ENCODE measurements at places on chromosomes 6 and 20.

- H3K4me3 ChIP-seq = no peak overlapping the region
- no peaks in the 10 kb centered on the region for H3K27me3 ChIP-seq
- H3K4me1 ChIP-seq = no peaks in the 10 kb centered on the region
- H3K36me3 ChIP-seq = no peaks in the 10 kb centered on the region
- H3K27ac ChIP-seq = no peak overlapping the region
These were observed 1131.8 kb downstream of the GRIK2 start for GRCh38 chr6:102525336-102525735.

- H3K4me3 ChIP-seq = no peak overlapping the region
- H3K4me1 ChIP-seq = peaks cover 33% of the 10 kb centered on the region
- H3K36me3 ChIP-seq = no peaks in the 10 kb centered on the region
- H3K27me3 ChIP-seq = no peaks in the 10 kb centered on the region
- DNase-seq = peak; percentile 6
- 0 out of 2 replicates have a peak overlapping the region, but pooled peaks have one; percentile 18 for H3K27ac ChIP-seq
These were observed 40.7 kb downstream of the RGS17 start for GRCh38 chr6:153090241-153090930.

- DNase-seq = no peak
- H3K27me3 ChIP-seq = peaks cover 2% of the 10 kb centered on the region
- H3K4me1 ChIP-seq = no peaks in the 10 kb centered on the region
- no peak overlapping the region for H3K27ac ChIP-seq
These were observed 18.1 kb upstream of the ATRN start for GRCh38 chr20:3452690-3453089.

DNA sequence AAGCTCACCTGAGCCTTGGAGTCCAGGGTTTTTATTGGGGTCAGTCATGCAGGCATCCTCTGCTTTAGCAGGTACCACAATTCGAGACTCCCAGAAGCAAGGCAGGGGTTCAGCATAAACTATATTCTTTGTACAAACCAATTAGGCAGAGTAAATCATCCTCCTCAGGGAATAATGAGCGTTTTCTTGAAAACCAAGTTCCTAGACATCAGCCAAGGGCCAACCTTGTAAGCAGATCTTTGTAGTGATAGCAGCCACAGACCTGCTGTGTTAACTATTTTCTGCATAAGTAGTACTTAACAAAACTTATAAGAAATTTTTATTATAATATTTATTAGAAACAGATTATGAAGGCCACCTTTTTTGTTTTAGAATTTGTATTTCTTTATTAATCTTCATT lies 74.7 kb downstream of the STXBP5 start:
- no peaks in the 10 kb centered on the region for H3K27me3 ChIP-seq
- no peak overlapping the region for H3K4me3 ChIP-seq
- no peaks in the 10 kb centered on the region for H3K4me1 ChIP-seq
- H3K27ac ChIP-seq = no peak overlapping the region
- H3K36me3 ChIP-seq = peaks cover 13% of the 10 kb centered on the region

- H3K4me1 ChIP-seq = peaks cover 39% of the 10 kb centered on the region
- H3K36me3 ChIP-seq = peaks cover 24% of the 10 kb centered on the region
- no peak for DNase-seq
- H3K27me3 ChIP-seq = no peaks in the 10 kb centered on the region
- no peak overlapping the region for H3K4me3 ChIP-seq
- H3K27ac ChIP-seq = peak overlapping the region; percentile 98
These were observed 16.3 kb downstream of the ACSS2 start for GRCh38 chr20:34892671-34893070.

DNA sequence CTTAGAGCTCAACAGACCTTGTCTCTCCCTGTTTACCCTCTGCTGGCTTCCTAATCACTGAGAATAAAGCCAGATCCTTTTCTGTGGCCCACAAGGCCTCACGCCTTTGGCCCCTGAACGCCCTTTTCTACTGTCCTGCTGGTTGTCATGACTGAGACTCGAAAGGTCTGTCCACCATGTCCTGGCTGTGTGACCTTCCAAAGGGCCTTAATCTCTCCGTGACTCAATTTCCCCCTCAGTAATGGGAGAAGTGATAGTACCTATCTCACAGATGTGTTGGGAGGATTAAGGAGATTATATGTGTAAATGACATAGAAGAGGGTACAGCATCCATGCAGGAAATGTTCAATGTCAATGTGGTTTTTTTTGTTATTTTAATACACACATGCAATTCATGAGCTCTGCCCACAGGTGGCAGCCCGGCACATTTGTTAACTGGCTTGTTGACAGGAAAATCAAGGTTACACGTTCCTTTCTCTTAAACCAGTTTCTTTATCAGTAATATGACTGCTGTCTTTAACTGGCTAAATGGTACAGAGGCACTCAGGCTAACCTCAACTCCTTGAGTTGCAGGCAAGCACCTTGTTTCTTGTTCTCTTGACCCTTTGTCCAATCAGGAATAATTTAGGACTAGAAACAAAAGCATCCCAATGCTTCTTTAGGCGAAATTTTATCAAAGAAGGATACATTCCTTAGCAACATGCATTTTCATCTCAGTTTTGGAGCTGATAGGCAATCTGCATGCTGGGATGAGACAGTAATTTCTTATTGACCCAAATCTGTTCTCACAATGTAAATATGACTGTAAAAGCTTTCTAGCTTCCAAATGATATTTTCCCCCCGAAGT lies 16.6 kb downstream of the SLC22A1 start:
- H3K27me3 ChIP-seq = no peaks in the 10 kb centered on the region
- H3K27ac ChIP-seq = no peak overlapping the region
- H3K4me3 ChIP-seq = no peak overlapping the region

DNA sequence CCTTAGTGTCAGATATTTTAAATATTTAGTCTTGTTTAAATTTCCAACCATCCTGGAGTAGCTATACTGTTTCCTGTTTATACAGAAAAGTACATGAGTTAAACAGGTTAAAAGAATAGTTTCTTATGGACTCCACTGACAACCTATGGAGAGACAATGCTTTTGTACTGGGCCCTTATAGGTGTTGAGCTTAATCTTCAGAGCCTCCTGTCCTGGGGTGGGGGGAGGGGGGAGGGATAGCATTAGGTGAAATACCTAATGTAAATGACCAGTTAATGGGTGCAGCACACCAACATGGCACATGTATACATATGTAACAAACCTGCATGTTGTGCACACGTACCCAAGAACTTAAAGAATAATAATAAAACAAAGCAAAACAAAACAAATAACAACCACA lies 322.9 kb downstream of the GRIK2 start:
- H3K36me3 ChIP-seq = no peaks in the 10 kb centered on the region
- no peaks in the 10 kb centered on the region for H3K27me3 ChIP-seq
- no peak overlapping the region for H3K4me3 ChIP-seq
- no peaks in the 10 kb centered on the region for H3K4me1 ChIP-seq

GRCh38 chr20:34691838-34692237 lies 12.3 kb upstream of the TP53INP2 start:
- no peak overlapping the region for H3K4me3 ChIP-seq
- no peak overlapping the region for H3K27ac ChIP-seq
- H3K27me3 ChIP-seq = no peaks in the 10 kb centered on the region
- H3K4me1 ChIP-seq = no peaks in the 10 kb centered on the region
- DNase-seq = no peak

DNA sequence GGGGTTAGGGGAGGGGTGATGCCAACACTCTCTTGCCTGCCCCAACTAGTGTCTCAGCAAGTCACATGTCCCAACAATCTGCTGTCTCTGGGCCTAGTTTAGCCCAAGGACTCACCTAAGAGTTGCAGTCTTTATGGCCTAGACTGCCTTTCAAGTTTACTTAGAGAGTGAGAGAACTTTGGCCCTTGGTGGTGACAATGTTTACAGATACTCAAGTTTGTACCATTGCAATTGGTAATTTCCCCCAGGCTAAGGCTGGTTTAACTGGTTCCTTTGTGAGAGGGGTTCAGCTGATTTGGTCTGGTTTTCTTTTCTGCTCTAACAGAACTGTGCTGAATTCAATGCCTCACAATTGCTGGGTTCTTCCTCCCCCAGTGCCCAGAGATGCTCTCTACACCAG lies 1279.9 kb upstream of the EYS start:
- H3K4me1 ChIP-seq = no peaks in the 10 kb centered on the region
- H3K27ac ChIP-seq = no peak overlapping the region
- H3K4me3 ChIP-seq = no peak overlapping the region
- no peak for DNase-seq
- no peaks in the 10 kb centered on the region for H3K27me3 ChIP-seq
- no peaks in the 10 kb centered on the region for H3K36me3 ChIP-seq

DNA sequence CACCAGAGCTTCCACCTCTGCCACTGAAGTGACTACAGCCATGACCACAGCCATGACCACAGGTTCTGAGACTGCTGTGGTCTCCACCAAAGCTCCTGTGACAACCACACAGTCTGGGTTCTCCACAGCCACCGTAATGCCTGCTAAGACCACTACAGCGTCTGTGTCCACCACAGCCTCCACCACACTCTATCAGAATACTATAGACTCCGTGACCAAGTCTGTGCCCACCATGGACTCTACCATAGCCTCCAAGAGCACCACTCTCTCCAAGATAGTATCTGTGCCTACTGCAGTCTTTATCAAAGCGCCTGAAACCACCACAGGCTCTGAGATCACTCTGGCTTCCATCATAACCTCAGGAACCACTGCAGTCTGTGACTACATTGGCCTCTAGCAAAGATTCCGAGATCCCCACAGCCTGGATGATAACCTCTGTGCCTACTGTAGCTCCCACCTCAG lies 18.3 kb upstream of the MUC21 start:
- H3K4me1 ChIP-seq = 0 out of 2 replicates have a peak, but pooled peaks cover 14% of the 10 kb centered on the region
- H3K27ac ChIP-seq = no peak overlapping the region
- no peaks in the 10 kb centered on the region for H3K36me3 ChIP-seq
- no peaks in the 10 kb centered on the region for H3K27me3 ChIP-seq

DNA sequence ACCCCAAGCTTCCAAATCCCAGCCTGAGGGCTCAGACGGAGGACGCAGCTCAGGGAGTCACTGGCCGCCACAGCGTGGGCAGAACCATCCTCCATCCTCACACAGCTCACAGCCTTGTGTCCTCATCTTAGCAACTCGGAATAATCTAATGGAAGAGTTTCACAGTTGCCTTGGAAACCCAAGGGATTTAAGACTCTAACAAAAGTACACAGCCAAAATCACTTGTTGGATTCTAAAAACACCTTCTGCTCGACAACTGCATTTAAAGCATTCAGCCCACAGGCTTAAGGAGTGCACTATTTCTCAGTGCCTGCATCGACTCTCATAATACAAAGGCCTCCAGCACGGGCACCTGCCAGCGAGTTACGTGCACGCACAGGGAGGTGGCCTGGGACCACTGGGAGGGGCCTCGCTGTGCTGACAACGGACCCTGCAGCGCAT lies 45.4 kb downstream of the ZBTB46 start:
- no peaks in the 10 kb centered on the region for H3K4me1 ChIP-seq
- H3K27me3 ChIP-seq = no peaks in the 10 kb centered on the region
- DNase-seq = no peak
- no peaks in the 10 kb centered on the region for H3K36me3 ChIP-seq

DNA sequence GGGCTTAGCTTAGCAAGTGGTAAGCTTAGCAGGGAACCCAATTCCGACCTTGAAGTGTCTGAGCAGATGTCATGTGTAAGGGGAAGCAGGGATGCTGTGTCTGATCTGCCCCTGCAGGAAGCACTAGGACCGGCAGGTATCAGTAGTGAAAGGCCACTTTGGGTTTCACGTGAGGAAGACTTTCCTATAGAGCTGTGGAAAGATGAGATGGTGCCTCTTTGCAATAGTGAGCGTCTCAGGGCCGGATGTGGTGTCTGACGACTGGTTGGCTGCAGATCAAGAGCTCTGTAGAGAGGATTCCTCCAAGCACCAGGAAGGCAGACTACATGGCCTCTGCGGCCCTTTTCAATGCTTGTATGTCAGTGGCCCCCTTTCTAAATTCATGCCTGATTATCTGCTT lies 98.3 kb downstream of the TIAM2 start:
- no peaks in the 10 kb centered on the region for H3K27me3 ChIP-seq
- no peaks in the 10 kb centered on the region for H3K36me3 ChIP-seq
- no peak overlapping the region for H3K4me3 ChIP-seq

DNA sequence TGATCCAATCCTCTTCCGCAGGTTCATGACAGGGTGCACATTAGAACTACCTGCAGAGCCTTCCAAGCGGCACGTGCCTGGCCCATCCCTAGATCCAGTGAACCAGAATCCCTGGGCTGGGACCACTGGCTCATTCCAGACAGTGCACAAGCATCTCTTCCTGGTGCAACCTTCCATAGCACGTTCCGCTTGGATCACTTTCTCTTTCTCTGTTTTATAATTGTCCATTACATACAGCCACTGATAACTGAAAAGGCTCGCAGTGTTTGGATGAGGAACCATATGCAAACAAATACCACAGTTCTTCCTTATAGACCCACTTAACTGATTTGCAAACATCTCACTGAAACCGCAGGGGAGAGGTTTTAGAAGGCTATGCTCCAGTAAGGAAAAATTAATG lies 59.6 kb upstream of the DDR1 start:
- no peaks in the 10 kb centered on the region for H3K36me3 ChIP-seq
- no peaks in the 10 kb centered on the region for H3K27me3 ChIP-seq
- H3K27ac ChIP-seq = no peak overlapping the region
- no peak for DNase-seq
- no peak overlapping the region for H3K4me3 ChIP-seq
- H3K4me1 ChIP-seq = peaks cover 68% of the 10 kb centered on the region

- H3K27ac ChIP-seq = no peak overlapping the region
- DNase-seq = no peak
- no peak overlapping the region for H3K4me3 ChIP-seq
- no peaks in the 10 kb centered on the region for H3K4me1 ChIP-seq
These were observed 129.9 kb downstream of the SMAP1 start for GRCh38 chr6:70797625-70798024.

DNA sequence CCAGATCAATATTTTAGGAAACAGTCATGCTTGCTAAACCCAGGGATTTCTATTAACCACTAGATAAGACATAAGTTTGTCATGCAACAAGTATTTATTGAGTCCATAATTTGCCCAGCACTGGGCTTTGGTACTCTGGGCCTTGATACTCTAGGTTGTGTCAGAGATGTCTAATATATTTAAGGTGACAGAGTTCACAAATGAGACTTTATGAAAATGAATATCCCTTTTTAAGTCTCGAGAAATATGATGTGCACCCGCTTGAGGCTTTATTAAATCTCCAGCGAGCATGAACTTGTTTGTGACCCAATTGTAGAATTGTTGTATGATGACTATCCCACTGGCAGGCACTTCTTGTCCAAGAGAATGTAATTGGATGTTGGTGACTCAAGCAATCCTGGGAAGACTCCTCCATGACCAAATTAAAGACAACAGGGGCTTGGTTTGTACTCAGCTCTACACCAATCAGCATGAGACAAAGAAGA lies 109.2 kb downstream of the ESR1 start:
- peaks cover 42% of the 10 kb centered on the region for H3K4me1 ChIP-seq
- H3K27ac ChIP-seq = peak overlapping the region; percentile 81
- no peaks in the 10 kb centered on the region for H3K27me3 ChIP-seq
- no peak overlapping the region for H3K4me3 ChIP-seq

DNA sequence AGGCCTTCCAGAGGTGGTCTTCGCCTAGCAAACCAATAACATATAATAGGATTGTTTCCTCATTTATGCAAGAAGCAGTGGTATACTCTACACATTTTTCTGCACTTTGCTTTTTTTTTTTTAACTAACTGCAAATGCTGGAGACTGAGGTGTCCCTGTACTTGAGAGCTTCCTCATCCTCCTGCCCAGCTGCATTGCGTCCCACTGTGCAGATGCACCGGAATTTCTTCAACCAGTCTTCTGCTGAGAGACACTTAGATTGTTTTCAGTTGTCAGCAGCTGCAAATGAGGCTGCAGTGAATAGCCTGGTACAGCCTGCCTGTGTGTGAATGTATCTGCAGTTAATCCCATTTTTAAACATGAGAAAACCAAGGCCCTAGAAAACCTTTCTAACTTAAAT lies 11.5 kb downstream of the FGD2 start:
- H3K27ac ChIP-seq = no peak overlapping the region
- no peak overlapping the region for H3K4me3 ChIP-seq
- no peak for DNase-seq
- no peaks in the 10 kb centered on the region for H3K27me3 ChIP-seq
